ENCODE measurements at places on chromosomes 5 and 9. TPM values are rescaled to one million over a fixed set of nuclear protein-coding genes. Genes with fewer than 3 reads are reported as not detected.

- peak; percentile 88 for DNase-seq
These were observed 51.9 kb downstream of the TGFBI start for GRCh38 chr5:136080483-136081216.

Gene CNTNAP3
- 0.99 TPM for polyA plus RNA-seq

Gene CCL27
- polyA plus RNA-seq, result 0.81 TPM

GRCh38 chr9:34689512-34689911, 1.6 kb downstream of the CCL19 start:
- DNase-seq, result no peak

Gene STING1
- 17.0 TPM for polyA plus RNA-seq

Gene CNOT8
- 46.7 TPM for polyA plus RNA-seq

DNA sequence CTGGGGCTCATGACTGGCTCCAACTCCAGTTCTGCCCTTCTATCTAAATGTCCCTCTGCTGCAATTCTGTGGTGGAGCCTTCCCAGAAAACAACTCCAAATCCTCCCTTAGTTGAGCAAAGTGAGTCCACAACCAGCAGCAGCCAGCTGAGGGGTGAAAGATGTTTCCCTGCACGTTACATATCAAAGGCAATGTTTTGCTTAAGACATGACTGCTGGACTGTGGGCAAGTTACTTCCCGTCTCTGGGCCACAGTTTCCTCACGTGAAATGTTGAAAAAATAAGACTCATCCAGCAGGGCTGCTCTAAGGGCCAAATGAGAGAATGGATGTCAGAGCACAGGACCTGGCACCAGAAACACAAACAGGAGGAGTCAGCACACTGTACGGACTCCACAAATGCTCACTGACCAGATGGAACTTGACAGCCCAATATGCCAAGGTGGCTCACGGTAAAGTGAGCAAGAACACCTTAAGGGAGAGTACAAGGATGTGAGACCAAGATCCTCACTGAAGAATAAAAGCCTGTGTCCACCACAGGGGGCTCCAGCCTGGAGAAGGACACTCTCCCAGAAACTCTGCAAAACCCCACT, 138.4 kb upstream of the ABCA1 start:
- no peak for DNase-seq

- DNase-seq, result no peak
These were observed 43.3 kb upstream of the CDC42SE2 start for GRCh38 chr5:131220566-131220965.

Gene TTC1
- 50.2 TPM for polyA plus RNA-seq

GRCh38 chr5:175582697-175583096, 75.2 kb upstream of the HRH2 start:
- DNase-seq, result no peak

- DNase-seq, result no peak
These were observed 84.5 kb upstream of the MOCS2 start for GRCh38 chr5:53194086-53194485.

DNA sequence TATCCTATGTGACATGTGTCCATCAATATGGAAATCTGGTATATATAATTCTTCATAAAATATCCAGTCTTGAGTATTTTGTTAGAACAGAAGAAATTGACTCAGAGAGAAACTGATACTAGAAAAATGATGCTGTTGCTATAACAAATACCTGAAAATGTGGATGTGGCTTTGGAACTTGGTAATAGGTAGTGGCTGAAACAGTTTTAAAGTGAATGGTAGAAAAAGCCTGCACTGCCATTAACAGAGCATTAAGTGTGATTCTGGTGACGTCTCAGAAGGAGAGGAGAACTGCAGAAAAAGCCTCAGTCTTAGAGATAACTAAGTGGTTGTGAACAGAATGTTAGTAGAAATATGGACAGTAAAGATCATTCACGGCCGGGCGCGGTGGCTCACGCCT, 634.9 kb upstream of the ZNF608 start:
- no peak for DNase-seq

DNA sequence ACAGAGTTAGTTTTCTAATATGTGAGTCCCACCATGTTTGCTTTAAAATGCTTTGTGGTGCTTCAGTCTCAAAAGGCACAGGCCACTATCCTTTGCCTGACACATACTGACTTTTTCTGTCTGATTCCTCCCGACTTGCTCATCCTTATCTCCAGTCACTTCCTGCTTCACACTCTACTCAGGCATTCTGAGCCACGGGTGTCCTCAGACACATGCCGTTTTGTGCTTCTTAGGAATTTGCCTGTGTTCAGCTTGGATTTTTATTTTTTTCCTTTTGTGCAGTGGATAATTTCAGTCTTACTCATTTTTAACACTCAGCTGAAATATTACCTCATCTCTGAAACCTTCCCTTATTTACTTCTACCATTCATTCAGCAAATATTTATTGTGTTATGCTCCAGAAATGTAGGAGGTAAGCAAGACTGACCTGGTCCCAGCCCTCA, 54.1 kb downstream of the MAN2A1 start:
- DNase-seq, result peak; percentile 60

DNA sequence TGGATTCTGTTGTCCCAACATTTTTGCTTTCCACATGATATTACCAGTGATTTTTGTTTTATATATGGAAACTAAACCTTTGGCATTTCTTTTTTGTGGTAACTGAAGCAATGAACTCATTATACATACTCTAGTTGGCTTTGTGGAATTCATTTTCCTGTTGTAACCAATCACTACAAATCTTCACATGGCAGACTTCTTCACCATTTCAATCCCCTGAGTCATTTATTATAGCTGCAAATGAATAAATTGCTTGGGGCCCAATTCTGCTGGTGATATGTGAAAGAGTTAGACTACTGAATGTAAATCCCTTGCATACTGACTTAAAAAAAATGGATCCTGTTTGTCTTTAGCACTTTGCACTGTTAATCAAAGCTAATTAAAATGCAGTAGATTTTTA, 1709.6 kb upstream of the WWC1 start:
- DNase-seq, result no peak

DNA sequence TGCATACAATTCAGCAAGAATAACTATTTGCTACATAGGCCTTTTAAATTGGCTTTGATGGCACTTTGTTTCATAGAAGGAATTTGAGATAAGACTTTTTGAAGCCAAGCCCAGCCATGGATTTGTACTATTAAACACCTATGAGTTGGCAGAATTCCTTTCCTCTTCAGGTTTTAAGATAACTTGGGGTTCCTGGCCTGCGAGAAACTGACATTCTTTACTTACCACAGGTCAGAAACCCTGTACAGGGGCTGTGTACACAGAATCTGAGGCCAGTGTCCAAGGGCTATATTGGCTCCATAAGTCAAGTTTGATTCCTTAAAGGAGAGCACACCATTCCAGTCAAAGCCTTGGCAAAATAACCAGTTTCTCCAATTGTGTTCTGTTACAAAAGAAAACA, 10.8 kb upstream of the BTNL3 start:
- DNase-seq, result no peak

GRCh38 chr5:168266016-168266415, 25.4 kb upstream of the WWC1 start:
- no peak for DNase-seq

Gene TAF11L10
- not detected for polyA plus RNA-seq

DNA sequence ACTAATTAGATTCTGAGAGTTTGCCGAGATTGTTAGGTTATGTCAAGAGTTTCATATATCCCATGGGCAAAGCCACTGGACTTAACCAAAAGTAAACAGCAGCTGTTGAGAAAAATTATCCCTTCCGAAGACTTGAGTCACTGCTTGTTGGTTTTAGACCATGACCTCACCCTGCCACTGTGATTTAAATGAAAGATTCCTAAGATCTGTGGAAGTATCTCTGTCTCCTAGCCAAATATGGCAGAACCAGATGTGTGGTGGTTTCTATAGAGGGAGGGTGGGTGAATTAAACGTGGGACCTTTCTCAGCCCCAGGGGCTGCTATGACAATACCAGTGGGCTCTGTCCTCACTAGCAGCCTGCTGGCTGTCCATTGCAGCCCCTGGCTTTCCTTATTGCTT, 19.3 kb downstream of the DMRT3 start:
- DNase-seq, result no peak

Data from hepatocyte (in vitro differentiated cells).